ENCODE measurements at places on chromosomes 5 and 9.

- DNase-seq: no peak
Observed at GRCh38 chr5:68149189-68149588, 66.4 kb upstream of the PIK3R1 start.

- no peak for DNase-seq
Observed at GRCh38 chr5:66628561-66628960, 32.4 kb downstream of the MAST4 start.

- DNase-seq: no peak
Observed at GRCh38 chr9:131027872-131028179, 18.9 kb downstream of the LAMC3 start.

- DNase-seq: no peak
Observed at GRCh38 chr5:56831773-56832172, 16.4 kb downstream of the MAP3K1 start.

- no peak for DNase-seq
Observed at GRCh38 chr5:176473335-176474006, 25.3 kb downstream of the FAF2 start.

- DNase-seq: no peak
Observed at GRCh38 chr5:71982717-71983395, 124.4 kb upstream of the MAP1B start.

All from D341Med (cell line).